ENCODE measurements at places on chromosomes 6 and 20. TPM values are rescaled to one million over a fixed set of nuclear protein-coding genes. Genes with fewer than 3 reads are reported as not detected.

CEBPB gene
- 42.6 TPM for total RNA-seq

BPIFB1 gene
- not detected for total RNA-seq

PACSIN1 gene
- not detected for total RNA-seq

SNPH gene
- 7.1 TPM for total RNA-seq

ADAM33 gene
- 48.6 TPM for total RNA-seq

CDSN gene
- not detected for total RNA-seq

PRPH2 gene
- 2.2 TPM for total RNA-seq

EXOC2 gene
- total RNA-seq, result 22.2 TPM

PRRT1 gene
- total RNA-seq, result 0.12 TPM

CDH22 gene
- not detected for total RNA-seq

OR2B6 gene
- not detected for total RNA-seq

PBOV1 gene
- not detected for total RNA-seq

OR2W1 gene
- total RNA-seq, result not detected

CCN2 gene
- total RNA-seq, result 981 TPM

NTSR1 gene
- under 0.01 TPM for total RNA-seq

SLC16A10 gene
- not detected for total RNA-seq

All from smooth muscle cell of the coronary artery (primary cell).